CD4-positive, alpha-beta T cell treated with Interferon alpha-2 for 1 hour (primary cell): ENCODE measurements at places on chromosomes 16 and 17.

GRCh38 chr16:14344945-14345344, 273.8 kb downstream of the MRTFB start:
- no peak for DNase-seq

DNA sequence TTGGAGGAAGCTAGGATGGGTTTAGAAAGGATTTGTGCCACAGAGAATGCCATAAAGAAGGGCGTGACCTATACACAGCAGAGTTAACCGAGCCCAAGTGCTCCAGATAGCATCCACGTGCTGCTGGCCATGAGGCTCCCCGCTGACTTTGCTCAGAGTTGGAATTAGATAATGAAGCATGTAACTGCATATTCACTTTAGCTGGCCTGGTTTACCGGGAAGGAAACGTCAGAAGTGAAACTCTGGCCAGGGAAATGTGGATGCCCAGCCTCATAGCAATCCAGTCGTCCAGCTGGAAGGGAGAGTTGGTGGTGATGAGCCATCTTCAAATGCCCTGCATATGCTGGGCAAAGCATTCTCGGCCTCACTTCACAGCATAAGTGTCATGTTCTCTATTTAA, 6.1 kb downstream of the KRT35 start:
- DNase-seq, result no peak

GRCh38 chr16:74123195-74123594, 173.4 kb upstream of the PSMD7 start:
- DNase-seq, result no peak

DNA sequence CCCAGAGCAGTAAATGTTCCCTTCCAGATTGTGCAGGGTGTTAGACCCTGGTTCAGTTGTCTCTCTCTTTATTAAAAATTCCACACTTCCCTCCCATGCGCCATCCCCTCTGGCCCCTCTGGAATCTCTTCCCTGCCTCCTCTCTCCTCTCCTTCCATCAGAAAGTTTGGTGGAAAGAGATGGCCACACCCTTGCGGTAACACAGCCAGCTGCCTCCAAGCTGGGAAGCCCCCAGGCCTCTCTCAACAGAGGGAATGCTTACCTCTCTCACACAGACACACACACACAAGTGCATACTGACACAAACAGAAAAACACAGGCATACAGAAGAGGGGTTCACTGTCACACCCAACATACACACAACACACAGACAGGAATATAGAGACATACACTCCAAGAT, 220.5 kb downstream of the C16orf78 start:
- DNase-seq, result no peak

- DNase-seq, result peak; percentile 65
Measured at GRCh38 chr16:29745121-29745852, 503 bp downstream of the C16orf54 start.

DNA sequence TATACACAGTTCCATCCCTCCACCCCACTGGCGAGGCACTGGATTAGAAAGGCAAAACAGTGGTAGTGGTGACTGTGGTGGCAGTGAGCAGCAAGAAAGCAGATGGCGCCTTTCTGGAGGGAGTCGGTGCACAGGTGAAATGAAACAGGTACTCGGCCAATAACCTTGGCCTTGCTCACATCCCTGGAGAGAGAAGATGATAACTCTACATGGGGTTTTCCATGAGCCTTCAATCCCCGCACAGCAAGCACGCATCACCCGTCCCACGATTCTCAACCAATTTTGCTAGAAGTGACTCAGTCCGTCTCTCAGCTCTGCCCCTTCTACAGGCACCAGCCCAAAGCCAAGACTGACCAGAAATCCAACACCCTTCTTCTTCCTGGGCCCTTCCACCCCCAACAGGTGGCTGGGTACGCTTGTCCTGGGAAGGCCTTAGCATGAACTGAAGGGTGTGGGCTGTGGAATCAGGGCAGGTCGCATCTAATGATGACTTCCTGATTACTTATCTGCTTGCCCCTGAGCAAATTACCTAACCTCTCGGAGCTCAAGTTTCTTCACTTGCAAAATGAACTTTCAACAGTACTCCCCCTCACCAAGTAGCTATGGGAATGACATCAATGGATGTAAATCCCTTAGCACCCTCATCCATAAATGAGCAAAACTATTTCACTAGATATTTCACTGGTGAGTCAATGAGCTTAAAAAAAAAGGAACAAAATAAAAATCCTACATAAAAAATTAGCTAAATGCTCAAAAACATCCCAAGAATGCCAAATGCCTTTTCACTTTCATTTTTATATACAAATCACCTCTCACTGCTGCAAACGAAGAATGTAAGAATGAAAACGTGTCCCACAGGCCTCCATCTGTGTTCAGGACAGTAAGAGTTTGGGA, 18.0 kb downstream of the XPO6 start:
- no peak for DNase-seq

DNA sequence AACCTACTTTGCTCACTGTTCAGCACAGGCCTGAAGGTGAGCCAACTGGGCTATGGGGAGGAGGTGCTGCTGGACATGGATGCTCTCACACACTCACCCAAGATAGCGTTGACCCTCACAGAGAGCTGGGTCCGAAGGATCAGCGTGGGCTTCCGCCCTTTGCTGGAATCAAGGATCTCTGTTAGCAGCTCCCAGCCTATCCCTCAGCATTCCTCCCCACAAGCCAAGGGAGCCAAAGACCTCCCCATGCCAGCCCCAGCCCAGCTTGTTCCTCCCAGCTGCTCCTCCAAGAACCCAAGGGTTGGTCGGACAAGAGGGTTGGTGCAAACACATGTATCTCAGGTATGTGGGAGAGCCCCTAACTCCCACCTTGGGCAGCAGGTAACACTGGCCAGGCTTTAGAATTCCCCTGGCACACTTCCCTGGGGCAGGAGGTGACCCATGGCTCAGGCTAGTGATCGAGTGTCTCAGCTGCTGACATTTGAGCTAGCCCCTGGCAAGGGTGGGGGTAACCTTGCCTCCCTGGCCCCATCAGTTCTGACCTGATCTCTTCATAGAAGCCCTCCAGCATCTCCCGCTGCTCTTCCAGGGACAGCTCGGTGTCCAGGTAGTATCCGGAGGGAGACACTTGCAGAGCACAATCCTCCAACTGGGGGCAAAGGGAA, 8.3 kb downstream of the FHOD1 start:
- no peak for DNase-seq

GRCh38 chr17:42309986-42310786, 21.9 kb downstream of the STAT5A start:
- no peak for DNase-seq

DNA sequence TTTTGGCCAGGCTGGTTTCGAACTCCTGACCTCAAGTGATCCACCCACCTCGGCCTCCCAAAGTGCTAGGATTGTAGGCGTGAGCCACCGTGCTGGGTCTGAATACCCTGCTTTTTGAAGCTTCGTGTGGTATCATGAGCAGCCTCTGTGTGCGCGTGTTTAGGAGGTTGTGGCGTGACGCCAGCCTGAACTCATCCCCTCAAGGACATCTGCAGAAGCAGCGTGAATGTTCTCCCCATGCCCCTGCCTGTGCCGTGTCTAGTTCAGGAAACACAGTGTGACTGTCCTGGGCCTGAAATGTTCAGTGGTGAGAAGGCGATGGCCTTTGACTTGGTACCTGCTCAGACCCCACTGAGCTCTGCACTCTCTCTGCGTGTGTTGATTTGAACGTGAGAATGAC, 35.6 kb downstream of the RNF213 start:
- DNase-seq, result no peak

DNA sequence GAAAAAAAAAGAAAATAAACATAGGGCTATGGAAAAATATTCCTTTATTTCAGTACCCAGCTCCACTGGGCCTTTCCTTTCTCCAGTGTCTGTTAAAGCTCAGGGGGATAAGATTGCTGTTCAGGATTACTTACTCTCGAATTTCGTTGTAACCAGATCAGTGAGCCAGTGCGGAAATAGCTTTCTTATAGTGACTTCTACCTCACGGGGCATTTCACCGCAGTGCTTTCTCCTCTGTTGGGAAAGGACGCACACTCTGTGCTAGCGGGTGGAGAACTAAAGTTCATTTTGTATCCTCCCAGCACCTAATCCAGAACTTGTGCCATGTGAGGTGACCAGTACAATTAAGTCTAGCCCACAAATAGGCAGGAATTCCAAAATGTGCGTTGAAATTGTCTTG, 38.3 kb downstream of the RPA1 start:
- DNase-seq, result no peak

GRCh38 chr16:76444832-76445231, 167.6 kb downstream of the CNTNAP4 start:
- no peak for DNase-seq

GRCh38 chr16:28879261-28879840, 1.1 kb downstream of the ATP2A1 start:
- no peak for DNase-seq

GRCh38 chr17:74619077-74619673, 4.4 kb downstream of the CD300E start:
- DNase-seq, result no peak

GRCh38 chr17:50209472-50210239, 8.2 kb upstream of the COL1A1 start:
- DNase-seq, result no peak

DNA sequence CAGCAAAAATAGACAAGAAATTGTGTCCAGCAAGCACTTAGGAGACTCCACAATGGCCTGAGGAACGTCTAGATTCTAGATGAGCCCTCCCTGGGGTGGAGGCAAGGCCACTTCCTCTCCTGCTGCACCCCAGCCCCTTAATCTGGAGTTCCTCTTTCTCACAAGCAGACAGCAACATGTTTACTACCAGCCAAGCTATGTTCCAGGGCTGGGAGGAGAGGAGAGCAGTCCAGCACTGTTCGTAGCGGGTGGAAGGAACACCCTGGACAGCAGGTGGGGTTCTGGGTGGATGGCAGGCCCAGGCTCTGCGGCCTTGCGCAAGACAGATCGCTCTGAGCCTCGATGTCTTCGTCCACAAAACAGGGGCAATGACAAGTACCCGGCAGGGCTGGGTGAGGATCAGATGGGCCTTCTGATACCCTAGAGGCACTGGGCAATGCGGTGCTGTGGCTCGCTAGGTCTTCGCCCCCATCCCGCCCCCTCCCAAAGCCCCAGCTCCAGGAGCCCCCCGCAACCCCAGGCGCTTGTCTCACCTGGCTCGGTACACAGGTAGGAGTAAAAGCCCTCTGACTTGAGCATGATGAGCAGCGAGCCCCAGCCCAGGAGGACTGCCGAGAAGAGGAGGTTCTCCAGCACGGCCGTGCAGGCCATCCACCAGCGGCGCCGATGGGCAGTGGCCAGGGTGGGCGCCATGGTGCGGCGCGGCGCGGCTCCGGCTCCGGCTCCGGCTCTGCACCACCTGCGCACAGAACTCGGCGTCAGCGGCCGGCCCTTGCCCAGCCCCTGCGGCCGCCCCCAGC, 1.3 kb downstream of the SLC43A2 start:
- DNase-seq, result no peak

DNA sequence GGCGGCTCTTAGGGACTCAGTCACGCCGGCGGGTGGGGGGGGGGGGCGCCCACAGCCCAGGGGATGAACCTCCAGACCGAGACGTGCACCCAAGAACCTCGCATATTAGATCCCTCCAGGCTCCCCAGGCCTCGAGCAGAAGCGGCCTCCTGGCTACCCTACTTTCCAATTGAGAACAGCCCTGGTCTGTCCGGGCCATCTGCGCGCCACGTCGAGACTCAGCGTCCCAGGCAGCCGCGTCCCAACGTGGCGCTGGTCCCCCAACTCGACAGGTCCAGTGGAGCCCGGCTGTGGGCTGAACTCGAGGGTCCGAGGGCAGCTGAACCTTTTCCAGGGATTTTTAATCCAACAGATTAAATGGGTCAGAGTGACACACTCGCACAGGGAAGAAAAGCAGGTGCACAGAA, 2.3 kb upstream of the IRX3 start:
- DNase-seq, result no peak

- DNase-seq, result no peak
Measured at GRCh38 chr17:72471296-72471695, 350.5 kb downstream of the SOX9 start.

DNA sequence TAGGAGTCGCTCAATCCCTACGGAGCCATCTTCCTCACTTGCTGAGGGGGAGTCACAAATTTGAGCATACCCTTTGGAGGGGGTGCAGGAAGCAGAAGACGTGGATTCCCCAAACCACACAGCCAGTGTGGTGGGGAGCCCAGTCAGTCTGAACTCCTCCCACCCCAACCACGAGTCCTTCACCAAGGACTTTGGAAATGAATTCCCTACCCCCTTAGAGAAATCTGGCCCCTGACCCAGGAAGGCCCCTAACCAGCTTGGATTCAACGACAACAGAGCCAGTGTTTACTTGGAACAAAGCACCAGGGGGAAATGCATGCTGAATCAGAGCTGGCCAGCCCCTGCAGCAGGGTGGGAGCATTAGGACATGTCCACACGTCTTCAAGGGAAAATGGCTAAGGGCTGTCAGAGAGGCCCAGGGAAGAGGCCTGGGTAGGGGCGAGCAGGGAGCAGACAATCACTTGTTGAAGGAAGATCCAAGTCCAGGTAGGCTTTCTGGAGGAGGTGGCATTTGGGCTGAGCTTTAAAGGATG, 5.5 kb upstream of the TMEM92 start:
- no peak for DNase-seq

DNA sequence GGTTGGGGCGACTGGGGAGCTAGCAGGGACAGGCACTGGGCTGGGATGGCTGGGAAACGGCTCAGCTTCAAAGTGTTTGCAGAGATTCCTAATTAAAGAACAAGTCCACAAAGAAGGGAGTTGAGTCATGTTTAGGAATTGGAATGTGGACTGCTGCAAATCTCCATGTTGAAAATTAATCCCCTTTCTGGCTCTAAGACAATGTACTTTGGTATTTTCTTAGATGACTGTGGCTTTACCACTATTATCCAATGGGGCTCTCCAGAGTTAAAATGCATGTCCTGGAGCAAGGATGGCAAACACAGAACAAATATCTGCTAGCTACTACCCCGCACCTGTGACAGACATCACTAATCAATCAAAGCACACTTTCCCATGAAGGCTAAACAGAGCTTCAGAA, 22.2 kb upstream of the WSCD1 start:
- DNase-seq, result no peak
